Erythroblast (primary cell): ENCODE measurements at places on chromosomes 7 and 10.

GRCh38 chr10:111990734-111991133 lies 192.8 kb downstream of the GPAM start:
- no peak for DNase-seq

- no peak for DNase-seq
These were observed 65.8 kb upstream of the FRMD4A start for GRCh38 chr10:14396411-14397048.

GRCh38 chr7:4959306-4959705 lies 319 bp upstream of the MMD2 start:
- no peak for DNase-seq

DNA sequence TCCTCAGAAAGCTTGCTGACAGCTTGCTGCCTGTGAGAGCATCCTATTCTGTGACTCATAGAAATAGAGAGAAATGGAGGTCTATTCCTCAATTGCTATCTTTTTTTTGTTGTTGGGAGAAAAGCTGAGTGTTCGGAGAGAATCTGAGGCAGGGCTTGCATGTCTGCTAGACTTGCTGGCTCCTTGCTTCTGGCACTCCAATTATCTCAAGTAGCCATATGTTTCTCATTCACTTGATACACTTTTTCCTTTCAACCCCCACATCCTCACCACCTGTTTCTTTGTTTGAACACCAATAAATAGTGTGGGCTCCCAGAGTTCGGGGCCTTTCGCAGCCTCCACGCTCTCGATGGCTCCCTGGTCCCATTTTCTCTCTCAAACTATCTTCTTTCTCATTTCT lies 172.2 kb downstream of the SH2D4B start:
- no peak for DNase-seq

GRCh38 chr10:79132681-79133381 lies 64.1 kb downstream of the ZMIZ1 start:
- DNase-seq = no peak

DNA sequence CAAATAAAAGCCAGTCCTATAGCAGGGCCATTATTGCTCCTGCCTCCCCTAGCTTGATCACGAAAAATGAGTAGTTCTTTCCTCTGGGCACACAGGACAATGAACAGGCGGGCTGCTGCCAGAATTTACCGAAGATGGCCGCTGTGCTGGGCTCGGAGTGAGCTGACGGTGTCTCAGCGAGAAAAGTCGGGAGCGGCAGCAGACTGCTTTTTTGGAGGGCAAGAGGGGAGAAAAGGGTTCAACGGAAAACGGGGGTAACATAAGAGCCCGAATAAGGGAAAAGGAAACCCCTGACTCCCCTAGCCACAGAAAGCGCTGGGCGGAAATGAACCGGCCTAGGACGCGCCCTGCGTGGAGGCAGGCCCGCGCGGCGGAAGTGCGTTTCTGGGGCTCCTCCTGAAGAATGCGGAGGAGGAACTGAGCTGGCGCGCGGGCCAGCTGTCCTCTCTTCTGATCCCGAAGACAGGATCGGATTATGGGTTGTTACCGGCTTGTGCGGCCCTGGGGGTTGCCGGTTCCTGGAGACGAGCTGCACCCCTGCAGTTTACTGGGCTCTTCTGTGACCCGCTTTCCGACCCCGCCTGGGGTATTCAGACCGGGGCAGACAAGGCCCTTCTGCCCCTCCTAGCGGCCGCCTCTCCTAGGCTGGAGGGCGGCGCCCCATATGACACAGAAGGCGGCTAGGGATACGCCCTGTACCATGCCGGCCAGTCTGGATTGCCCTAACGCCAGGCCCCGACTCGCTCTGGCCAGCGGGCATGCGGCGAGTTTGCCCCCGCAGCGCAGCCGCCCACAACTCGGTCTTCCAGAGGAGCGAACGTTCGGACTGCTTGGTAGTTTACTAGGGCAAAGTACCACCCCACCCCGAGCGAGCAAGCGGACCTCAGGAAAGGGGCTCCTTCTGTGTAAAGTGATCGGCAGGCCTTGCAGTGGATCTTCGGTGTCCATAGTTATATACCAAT lies 30.1 kb upstream of the KMT2E start:
- DNase-seq = peak; percentile 90

DNA sequence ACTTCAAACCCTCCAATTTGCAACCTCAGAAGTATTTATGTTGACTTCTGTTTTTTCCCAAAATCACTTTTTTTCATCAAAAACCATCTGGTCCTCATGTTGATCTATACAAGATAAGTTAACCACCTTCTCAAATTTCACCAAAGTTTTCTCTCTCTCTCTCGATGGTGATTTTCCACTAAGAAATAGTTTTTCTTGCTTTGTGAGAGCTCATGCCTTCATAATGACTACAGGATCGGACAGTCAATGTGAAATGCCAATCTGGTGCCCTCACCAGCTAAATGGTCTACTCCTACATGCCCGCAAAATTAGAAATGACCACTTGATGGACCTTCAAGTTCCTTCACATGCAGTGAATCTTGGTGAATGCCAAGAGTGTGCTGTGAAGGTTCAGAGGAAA lies 40.4 kb downstream of the CNNM1 start:
- no peak for DNase-seq

DNA sequence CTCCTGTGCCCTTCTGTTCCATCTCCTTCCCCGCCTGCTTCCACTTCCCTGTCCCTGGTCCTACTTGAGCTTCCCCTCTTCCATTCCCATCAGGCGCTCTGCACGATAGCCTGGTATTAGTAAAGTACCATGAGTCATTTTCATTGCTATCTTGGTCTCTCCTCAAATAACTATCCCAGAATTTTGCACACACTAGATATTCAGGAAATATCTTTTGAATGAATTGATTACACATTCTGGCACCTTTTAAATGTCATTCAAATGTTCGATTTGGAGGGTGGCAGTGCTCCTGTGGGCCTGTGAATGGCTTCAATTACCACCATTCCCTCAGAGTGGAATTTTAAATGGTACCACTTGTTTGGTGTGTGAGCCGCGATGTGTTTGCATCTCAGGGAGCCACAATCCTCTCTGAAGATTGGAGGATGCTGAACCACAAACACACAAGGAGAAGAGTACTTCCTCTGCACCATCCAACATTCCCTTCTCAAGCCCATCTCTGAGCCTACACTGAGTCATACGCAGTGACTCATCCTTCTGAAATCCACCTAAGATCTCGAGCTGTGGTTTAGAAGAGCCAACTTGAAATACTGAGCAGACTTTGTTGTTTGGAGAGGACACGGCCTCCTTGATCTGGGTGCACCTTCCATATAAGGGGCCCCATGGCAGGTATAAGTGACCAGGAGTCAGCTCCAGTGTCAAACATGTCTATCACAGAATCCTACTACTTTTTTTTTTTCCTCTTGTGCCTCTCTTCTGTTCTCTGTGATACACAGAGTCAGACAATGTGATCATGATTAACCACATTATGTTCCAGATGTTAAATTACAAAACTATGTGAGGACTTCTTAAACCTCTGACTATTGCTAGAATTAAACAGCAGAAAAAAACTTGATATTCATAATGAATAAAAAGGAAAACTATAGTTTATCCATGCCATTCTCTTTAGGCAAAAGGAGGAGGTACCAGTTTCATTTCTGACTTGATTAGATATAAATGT lies 81.9 kb downstream of the BMPER start:
- no peak for DNase-seq

DNA sequence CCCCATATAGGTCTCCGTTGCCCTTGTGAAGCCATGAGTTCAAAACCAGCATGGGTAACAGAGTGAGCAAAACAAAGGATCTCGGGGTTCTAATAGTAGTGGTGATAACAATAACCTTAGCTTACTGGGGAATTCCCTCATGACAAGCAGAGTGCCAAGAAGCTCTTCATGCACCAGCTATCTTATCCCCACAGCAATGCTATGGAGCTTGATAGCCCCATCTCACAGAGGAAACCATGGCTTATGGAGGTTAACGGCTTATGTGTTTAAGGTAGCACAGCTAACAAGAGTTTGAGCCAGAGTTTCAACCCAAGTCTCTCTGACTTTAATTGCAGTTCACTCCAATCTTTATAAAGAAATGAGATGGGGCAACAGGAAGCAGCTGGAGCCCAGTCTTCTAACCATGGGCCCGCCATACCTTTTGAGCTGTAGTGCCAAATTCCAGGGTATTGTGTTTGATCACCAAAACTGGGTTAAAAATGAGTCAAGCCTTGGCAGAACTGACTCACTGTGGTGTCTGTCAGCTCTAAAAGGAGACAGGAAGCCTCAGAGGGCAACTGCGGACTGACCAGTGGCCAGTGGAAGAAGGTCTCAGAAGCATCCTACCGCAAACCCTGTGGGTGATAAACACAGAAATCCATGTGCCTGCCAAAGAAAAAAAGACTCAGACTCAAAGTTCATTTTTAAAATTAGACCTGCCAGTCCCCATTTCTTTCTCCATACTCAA lies 16.5 kb upstream of the PLAU start:
- DNase-seq = peak; percentile 73

DNA sequence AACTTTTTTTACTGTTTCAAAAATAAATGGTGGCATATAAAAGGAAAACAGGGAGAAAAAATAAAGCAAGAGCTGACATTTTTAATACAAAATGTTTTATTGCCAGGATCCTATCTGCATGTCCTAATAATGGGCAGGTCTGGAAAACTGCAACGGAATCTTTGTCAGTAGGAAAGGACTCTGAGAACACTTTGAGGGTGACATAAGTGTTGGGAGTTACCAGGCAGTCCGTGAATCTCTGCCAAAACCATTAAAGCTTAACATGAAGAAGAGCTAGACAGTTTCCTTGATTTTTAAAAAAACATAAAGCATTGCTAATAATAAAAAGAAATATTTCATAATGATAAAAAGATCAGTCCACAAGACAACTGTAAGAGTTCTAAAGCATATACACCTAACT lies 80.7 kb downstream of the AGMO start:
- no peak for DNase-seq

DNA sequence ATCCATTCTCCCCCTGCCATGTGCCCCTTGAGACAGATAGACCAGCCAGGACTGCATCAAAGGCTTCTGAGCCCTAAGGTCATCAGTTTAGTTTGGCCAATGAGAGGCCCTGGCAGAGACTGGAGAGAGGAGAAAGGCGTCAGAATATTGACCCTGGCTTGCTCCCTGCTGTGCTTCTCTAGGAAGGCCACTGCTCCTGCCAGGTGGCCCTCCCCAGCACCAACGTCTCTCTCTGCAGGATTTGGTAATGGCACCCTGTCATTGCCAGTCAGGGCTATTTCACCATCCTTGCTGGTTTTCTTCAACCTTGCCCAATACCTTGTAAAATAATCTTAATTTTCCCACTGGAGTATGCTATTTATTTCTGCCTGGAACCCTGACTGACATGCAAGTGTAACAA lies 38.8 kb upstream of the ZRANB1 start:
- no peak for DNase-seq

- DNase-seq = no peak
These were observed 51.3 kb downstream of the MALSU1 start for GRCh38 chr7:23350466-23350865.

- no peak for DNase-seq
These were observed 40.8 kb upstream of the WIPF3 start for GRCh38 chr7:29765490-29765889.

- peak; percentile 86 for DNase-seq
These were observed at the start of gene SEPHS1 for GRCh38 chr10:13348216-13349017. SEPHS1 (minus strand) TSS chr10:13348293; CDS start chr10:13344950, 3,343 bp downstream.

DNA sequence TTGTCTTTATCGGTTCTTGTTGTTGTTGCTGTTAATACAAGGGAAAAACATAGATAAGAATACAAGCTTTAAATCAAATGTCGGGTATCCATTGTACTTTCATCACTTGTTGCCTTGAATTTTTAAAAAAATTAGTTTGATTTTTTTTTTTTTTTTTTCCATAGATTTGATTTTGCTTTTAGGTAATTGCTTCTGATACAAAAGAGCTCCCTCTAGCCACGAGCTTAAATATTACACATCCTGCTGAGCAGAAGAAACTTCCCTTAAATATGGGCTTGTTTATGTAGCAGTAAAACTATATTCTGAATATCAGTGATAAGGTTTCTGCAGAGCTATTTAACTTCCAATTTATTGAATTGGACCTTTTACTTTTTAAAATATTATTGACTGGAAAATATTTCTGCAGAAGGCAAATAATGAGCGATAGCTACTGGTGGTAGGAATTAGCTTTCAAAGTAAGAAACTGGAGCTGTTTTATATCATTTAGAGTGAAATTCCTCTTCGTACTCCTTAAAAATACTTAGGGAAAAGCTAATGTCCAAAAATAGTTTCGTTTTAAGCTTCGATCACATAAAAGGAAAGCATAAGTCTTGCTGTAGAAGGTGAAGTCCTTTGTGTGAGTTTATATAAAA lies 216.9 kb downstream of the POLR1F start:
- DNase-seq = peak; percentile 11
